Sigmoid colon (tissue), 7 donors: ENCODE measurements at places on chromosomes 4 and X. TPM values are rescaled to one million over a fixed set of nuclear protein-coding genes. Genes with fewer than 3 reads are reported as not detected.

DNA sequence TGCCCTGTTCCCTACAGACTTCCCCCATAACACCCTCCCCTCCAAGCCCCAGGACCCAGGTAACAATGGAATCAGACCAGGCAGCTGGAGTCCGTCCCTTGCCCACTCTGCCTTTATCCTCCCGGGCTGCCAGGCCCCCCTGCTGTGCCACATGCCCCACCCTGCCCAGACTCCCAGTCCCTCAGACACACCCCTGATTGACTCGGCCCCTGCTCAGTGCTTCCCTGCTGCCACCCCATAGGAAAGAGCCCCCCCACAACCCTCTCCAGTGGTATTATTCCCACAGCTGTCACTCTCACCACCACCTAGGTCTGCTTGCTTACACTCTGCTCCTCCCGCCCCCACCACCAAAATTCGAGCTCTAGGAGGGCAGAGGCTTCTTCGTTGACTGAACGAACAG, 4.7 kb upstream of the NAA10 start:
- DNase-seq: no peak

The PLAC1 gene
- not detected for polyA plus RNA-seq

- no peak for DNase-seq
Measured at GRCh38 chr4:20570981-20571715, 129.1 kb upstream of the PACRGL start.

DNA sequence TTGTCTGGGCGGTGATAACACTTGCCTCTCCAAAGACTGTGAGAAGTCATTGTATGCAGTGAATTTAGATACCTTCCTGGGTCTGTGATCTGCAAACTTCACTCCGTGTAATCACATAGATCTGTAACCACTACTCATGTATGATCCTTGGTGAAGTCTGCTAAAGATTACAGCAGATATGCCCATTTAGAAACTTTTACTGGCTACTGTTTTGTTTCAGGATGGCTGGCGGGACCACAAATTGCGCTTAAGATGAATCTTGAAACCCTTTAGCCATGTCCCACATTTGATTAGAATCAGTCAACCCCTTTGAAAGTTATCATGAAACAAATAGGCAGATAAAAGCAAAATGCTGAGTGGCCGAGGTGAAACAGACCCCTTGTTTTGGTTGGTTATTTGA, 126.5 kb upstream of the SCML1 start:
- DNase-seq: no peak

GRCh38 chrX:128309311-128309710, 257.1 kb upstream of the ACTRT1 start:
- no peak for DNase-seq

The AKAP17A gene
- 15.3 TPM for polyA plus RNA-seq

The DGAT2L6 gene
- polyA plus RNA-seq: not detected

- no peak for DNase-seq
Measured at GRCh38 chr4:40750461-40751258, 905 bp downstream of the NSUN7 start.

DNA sequence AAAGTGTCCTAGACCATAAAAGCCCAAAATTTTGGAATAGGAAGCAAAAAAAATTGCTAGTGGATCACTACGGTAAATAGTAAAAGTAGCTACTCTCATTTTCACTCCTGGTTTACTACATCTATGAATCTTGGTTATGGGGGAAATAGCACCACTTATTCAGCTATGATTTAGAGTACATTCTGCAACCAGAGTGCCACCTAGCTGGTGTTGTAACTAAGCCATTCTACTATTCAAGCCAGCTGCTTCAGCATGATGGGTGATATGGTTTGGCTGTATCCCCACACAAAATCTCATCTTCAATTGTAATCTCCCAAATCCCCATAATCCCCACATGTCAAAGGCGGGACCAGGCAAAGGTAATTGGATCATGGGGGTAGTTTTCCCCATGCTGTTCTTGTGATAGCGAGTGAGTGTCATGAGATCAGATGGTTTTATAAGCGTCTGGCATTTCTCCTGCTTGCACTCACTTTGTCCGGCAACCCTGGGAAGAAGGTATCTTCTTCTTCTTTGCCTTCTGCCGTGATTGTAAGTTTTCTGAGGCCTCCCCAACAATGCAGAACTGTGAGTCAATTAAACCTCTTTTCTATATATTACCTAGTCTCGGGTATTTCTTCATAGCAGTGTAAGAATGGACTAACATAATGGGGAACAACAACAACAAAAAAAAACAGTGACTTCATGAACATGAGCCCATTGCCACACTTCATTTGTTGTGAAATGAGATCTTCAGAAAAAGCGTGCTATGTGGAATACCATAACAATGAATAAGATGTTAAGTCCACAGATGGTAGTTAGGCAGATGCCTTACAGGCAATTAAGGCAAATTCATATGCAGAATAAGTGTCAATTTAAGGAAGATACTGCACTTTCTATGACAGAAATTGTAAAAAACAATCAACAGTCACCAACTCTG, 280.1 kb downstream of the PABPC4L start:
- no peak for DNase-seq

GRCh38 chr4:336893-337142, 796 bp upstream of the ZNF141 start:
- DNase-seq: peak; percentile 83

DNA sequence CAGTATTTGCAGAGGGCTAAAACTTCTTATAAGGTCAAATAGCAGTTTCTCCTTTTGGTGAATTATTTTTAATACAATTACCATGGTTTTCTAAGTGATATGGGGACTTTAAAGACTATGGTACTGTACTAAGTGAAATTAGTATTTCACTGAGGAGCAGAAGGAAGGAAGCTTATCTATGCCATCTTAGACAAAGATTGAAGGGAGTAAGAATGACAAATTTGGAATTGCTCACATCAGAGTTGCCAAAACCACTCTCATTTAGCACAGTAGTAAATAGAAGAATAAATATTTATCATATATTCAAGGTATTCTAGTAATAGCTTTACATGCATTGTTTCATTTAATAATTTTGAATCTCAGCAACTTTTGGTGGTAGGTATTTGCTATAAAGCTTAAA, 30.4 kb downstream of the SULT1B1 start:
- no peak for DNase-seq

DNA sequence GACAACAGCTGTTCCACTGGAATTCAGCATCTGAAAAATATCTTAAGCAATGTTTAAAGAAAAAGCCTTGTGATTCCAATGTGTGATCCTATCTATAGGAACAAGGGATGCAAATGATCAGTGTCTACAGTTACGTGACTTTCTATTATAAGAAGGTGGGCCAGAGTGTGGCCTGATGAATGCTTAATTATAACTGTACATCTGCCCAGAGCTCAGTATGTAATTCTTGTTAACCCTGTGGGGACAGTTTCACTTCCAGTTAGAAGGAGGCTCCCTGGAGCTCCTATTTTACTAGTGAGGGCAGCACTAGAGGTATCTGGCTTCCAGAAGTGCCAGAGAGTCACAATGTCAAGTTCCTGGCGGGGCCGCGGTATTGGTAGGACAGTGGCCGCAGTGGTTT, 288.5 kb downstream of the USP46 start:
- no peak for DNase-seq

DNA sequence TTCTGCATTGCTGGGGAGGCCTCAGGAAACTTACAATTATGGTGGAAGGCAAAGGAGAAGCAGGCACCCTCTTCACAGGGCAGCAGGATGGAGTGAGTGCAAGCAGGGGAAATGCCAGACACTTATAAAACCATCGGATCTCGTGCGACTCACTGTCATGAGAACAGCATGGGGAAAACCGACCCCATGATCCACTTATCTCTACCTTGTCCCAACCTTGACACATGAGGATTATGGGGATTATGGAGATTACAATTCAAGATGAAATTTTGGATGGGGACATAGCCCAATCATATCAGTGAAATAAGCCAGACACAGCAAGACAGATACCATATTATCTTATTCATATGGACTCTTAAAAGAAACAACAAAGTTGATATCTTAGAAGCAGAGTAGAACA, 134.9 kb downstream of the C4orf33 start:
- DNase-seq: no peak

The PAK3 gene
- under 0.01 TPM for polyA plus RNA-seq

The CFAP299 gene
- polyA plus RNA-seq: not detected

The JAKMIP1 gene
- 1.8 TPM for polyA plus RNA-seq

GRCh38 chr4:16745009-16745635, 153.3 kb downstream of the LDB2 start:
- peak; percentile 73 for DNase-seq

DNA sequence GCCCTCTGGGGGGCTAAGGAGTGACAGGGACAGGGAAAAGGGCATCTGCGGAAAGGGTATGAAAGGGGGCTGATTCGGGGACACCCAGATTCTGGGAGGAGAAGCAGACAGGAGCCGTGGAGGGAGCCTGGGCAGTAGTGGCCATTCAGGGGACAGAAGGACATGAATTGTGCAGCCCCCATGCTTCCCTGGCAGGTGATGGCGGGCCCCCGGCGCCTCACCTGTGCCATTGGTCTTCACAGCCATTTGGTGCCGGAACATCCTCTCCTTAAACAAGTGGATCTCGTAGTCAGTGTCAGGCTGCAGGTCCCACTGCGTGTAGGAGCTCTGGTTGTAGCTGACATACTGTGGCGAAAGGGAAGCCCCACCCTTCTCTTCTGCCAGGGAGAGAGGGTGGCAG, 21.9 kb downstream of the L1CAM start:
- DNase-seq: no peak

The CHRDL1 gene
- polyA plus RNA-seq: 21.5 TPM

DNA sequence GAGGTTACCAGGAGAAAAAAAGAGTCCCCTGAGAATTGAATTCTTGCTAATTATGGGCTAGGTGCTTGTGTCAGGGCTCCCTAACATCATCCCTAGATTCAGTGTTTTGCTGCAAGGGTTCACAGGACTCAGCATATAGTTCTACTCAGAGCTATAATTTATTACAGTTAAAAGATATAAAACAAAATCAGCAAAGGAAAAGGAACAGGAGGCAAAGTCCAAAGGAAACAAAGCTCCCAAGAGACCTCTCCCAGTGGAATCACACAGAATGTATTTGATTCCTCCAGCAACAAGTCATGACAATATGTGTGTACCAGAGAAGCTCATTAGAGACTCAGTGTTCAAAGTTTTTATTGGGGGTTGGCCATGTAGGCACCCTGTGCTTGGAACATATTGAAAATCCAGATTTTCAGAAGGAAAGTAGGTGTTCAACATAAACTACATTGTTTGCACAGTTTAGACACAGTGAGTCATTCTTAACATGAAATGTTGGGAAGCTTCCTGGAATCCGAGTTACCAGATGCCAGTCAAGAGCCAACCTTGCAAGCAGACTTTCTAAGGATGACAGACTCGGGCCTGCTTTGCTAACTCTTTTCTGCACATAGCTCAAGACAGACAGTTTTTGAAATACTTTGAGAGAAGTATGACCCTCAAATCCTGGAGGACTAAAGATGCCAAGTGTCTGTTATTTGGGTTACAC, 311.3 kb upstream of the EMCN start:
- DNase-seq: no peak

The PRR32 gene
- polyA plus RNA-seq: not detected

The COL4A6 gene
- 0.31 TPM for polyA plus RNA-seq

DNA sequence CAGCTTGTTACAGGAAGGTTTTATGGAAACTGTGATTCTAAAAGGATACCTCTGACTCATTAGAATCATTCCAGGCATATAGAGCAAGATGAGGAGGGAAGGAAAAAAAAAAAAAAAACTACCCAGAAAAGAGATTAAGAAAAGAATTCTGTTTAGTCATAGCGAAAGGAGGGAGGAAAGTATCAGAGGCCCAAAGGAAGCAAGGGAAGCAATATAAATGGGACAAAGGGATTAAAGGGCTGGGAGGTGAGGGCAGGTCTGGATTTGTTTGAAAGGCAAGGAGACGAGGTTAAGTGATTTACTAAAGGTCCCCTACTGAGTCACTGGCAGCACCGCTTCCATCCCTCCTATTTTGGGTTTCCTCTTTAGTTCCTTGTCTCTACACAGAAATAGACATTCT, 88.6 kb upstream of the IL1RAPL1 start:
- no peak for DNase-seq

DNA sequence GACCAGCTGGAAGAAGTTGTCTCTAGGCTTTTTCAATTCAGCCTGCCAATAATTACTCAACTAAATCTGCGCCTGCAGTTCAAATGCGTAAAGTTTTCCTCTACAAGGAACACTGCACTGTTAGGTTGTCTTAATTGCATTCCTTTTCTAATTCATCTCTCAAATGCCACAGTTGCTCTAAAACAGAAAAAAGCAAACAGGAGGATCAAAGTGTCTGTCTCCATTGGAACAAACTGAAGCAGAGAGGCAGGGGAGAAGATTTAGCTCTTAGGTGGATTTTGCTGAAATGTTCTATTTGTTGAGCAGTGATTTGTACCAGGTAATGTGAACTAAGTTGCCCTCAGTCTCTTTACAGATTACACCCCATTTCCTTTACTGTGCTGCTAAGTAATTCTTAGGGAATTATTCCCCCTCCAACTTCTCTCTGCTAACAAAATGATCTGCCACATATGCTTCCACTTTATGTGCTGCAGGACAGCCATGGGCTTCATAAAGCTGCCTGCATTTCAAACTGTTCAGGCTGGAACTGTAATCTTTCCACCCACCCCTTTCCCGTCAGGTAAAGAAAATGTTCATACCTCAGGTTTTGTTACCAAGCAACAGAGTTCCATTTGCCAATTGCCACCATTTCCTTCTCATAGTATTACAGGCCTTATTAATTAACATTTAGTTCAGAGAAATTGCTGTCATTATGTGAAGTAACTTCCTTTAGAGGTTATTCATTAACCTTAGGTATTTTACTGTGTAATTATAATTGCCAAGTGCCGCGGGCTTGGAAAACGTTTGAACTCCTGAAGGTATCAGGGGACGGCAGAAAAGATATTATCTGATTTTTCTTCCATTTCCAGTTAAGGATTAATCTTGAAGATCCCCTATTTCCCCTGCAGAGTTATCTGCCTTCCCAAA, 149.3 kb downstream of the SPRY1 start:
- DNase-seq: no peak

GRCh38 chrX:42384956-42385355, 393.0 kb downstream of the PPP1R2C start:
- no peak for DNase-seq
